ENCODE measurements at places on chromosomes 3 and 15.

DNA sequence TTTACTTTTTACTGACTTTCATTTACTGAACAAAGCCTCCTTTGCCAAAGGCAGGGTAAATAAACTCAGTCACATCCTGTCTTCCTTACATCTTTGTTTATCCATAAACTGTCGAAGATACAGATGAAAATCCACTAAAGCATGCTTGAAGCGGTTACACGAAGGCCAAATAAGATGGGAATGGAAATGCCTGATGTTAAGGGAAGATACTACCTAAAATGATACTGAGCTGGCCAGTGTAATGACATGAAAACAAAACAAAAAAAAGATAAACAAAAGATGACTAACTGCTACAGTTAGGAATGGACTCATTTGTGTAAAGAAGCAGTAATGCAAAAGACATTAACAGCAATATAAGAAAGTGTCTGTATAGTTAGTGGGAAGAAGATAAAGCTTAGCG lies 114.7 kb upstream of the ADAMTS9 start:
- DNase-seq = no peak

DNA sequence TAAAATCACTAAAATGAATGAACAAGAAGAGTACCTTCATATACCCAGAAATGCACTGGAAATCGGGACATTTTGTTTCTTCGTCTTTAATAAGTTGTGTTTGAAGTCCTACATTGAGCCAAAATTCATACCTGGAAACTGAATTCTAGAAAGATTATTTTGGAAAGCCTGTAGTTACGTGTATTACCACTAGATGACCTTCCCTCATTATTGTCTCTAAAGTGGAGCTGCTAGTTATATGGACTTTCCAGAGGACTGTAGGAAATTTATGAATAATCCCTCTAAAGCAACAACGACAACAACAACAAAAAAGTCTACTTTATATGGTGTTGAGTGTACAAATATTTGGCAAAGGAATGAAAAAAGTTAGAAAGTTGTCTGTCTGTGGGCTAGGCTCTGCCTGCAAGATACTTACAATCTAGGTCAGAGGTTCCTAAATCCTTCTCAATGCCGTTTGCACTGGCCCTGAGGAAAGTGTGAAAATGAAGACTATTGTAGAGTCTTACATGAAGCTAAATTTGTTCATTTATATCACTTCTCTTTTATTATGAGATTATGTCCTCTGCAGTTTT lies 234.8 kb upstream of the NR2E3 start:
- peak; percentile 50 for DNase-seq

GRCh38 chr3:58507356-58508078 lies 15.6 kb downstream of the KCTD6 start:
- DNase-seq = no peak

DNA sequence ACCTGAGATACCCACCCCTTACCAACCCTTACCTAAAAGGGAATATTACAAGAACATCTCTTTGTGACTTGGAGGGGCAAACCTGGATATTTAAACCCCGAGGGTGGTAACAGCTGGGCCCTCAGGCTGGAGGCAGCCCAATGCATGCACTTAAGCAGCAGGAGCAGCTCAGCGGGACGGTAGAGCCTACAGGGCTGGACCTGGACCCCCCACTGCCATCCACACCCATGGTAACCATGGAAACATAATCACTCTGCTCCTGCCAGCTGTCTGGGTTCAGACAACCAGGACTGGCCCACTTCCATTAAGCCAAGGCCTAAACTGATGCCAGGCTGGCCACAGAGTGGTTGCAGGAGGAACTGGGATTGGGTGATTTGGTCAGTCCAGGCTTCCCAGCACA lies 52.8 kb downstream of the ETFA start:
- DNase-seq = no peak

DNA sequence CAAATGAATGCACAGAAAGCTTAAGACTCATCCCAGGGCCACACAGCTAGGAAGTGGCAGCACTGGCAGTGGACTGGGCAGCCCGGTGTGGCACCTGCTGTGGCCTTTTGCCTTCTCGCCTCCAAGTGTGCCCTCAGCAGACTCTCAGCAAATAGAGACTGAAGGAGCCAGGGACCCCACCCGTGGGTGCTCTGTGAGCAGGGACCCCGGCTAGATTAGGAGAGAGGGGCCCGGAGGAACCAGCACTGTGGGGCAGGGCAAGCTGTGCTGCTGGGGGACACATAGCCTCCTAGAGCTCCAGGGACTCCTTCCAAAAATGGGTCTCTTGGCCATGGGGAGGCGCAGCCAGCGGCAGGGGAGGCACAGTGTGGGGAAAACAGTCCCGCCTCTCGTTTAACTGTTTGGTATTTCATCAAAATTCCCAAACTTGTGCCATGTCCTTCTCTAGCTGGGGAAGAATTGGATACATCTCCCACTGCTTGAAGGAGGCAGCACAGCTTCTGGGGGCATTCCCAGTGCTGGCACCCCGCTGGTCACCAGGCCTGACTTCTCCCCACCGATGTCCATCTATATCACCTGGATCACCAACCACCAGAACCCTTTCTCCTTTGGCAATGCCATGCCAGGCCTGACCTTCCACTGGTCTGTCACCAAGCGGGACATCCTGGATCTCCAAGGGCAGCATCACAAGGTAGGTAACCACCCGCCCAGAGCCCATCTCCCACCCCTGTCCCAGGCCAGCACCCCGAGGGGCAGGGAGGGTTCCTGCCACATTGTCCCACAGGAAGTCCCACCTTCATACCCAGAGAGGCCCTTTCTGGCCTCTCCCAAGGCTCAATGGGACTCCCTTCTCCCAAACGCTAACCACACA lies 12.0 kb upstream of the TXNRD3 start:
- no peak for DNase-seq

GRCh38 chr15:83046558-83047127 lies 20.4 kb downstream of the BTBD1 start:
- DNase-seq = peak; percentile 60

DNA sequence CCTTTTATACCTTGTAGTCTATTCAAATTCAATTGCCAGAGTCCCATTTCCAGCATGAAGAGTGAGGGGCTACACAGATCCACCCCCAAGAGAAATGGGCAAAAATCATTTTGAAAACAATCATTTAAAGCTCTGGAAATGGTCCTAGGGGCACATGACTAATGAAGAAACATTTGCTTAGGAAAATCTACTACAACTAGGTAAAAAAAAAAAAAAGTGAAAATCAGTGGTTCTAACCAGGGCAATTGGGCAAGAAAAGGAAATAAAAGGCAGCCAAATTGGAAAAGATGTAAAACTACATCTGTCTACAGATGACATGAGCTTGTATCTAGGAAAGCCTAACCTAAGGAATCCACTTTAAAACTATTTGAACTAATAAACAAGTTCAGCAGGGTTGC lies 9.4 kb downstream of the IMPG2 start:
- DNase-seq = peak; percentile 26

DNA sequence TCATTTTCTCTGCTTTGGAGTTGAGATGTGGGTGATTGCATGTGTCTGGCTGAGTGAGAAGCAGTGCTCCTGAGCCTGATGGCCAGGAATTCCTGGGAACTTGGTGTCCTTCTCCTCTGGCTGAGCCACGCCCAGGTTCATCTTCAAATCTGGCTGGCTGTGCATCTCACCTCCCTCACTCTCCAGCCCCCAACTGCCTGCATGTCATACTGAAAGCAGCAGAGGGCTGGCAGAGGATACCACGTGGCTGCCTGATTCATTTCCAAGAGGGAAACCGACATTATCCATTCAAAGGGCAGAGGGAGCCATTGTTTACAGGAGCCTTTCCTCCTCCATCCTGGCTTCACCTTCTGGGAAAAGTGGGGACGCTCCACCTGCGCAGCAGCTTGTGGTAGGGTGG lies 57.4 kb downstream of the ABHD5 start:
- DNase-seq = no peak

DNA sequence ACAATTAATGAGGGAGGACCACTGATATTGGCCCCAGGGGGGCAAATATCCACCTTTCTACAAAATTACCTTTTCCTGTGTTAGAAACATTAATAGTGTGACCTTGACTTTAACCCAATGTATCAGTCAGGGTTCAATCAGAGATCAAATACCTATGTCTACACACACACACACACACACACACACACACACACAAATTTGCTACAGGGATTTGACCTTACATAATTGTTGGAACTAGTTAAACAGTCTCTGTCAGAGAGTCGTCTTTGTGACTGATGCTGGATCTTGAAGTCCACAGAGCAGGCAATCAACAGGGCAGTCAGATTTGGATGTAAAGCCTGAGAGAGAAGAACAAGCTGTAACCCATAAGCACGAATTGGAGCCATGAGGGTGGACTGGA lies 32.5 kb downstream of the TM4SF4 start:
- no peak for DNase-seq

GRCh38 chr15:64461721-64462162 lies 1.4 kb downstream of the ZNF609 start:
- DNase-seq = peak; percentile 40

DNA sequence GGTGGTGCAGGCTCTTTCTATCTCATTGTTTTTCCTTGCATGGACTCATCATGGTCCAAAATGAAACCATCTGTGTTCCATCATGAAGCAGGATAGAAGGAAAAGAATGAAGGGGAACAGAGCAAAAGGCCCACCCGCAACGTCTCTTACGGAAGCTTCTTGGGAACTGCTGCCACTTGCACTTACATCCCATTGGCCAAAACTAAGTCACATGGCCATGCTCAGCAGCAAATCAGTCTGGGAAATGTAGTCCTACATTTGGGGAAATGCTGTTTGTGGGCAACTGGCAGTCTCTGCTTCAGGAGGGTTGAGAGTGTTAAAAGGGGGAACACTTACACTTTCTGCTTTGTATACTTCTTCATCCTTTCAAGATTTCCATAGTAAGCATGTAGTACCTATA lies 191.6 kb downstream of the SV2B start:
- no peak for DNase-seq

DNA sequence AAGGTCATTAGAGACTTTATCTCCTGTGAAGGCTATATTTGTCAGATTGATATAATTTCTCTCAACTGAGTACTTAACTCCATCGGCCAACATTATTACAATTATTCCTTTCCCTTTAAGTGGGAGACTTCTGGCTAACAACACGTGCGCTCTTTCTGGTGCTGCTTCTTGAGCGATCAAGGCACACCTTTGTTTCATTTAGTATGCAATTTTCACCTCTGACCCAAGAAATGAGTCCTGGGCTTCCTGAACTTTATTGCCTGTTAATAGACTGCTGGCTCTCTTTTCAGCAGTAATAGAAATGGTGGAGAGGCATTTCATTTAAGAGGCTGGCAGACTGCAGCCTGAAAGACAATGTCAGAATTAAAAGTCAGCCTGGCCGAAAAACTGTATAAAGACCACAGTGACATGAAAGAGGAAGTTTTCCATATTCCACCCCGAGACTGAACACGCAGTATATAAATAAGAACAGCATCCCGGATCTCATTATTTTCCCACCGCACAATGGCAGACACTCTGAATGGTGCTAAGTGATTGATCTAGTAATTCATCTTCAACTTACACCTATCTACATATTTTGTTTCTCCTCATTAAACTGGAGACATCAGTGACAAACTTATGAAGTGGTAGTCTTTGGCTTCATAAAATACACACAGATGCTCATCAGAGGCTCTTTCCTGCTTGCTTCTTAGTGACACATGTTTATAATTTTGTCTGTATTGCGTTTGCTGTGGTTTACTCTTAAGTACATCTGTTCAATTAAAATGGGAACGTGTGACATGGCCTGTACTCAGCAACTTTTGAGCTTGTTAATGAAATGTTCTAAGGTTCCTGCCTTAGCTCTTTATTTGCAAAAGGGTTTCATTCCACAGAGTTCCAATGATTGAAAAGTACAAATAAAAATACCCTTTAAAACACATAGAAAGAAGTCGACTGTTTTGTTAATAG lies 299.9 kb downstream of the MECOM start:
- DNase-seq = no peak

DNA sequence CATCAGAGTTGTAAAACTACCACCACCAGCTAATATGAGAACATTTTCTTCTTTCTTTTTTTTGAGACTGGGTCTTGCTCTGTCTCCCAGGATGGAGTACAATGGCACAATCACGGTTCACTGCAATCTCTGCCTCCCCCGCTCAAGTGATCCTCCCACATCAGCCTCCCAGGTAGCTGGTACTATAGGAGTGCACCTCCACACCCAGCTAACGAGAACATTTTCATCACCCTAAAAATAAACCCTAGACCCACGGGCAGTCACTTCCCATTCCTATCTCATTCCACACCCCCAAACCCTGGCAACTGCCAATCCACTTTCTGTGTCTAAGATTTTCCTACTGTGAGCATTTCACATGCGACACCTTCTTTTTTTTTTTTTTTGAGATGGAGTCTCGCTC lies 130.9 kb downstream of the ATP10A start:
- DNase-seq = no peak

- no peak for DNase-seq
These were observed 95.6 kb upstream of the TPM1 start for GRCh38 chr15:62946940-62947339.

- no peak for DNase-seq
These were observed 403.4 kb upstream of the SUCLG2 start for GRCh38 chr3:68057637-68058320.

DNA sequence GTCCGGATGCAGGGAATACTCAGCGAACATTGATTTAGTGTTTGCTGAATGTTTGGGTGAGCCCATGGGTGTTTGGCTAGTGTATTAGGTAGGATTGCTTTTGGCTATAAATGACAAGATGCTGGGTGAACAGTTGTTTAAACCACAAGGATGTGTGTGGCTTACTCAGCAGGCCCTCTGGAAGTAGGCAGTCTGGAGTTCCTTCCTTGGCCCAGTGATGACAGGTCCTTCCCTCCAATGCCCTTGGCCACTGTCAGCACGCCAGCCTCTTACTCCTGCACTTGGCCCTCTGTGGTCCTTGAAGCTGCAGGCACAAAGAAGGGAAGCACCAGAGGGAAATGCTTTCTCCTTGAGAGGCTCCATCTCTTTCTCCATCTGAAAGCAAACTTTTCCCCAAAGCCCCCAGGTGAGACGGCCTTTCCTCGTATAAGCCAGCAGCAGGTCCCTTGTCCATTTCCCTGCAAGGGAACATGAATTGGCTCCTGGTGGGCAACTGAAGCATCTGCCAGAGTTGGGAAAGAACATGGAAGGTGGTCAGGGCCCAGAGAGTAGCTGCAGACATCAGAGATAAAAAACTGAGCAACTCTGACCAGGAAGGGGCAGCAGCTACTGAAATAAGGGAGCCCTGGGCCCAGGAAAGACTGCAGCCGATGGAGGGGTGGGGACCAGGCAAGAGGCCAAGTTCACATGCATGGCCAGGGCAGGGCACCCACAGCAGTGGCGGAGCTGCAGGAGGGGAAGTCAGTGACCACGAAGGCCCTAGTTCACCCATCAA lies 105.0 kb downstream of the TPRA1 start:
- DNase-seq = no peak

- peak; percentile 88 for DNase-seq
These were observed 588.3 kb upstream of the NAALADL2 start for GRCh38 chr3:174270841-174271240.
